ENCODE measurements at places on chromosomes 4 and X.

DNA sequence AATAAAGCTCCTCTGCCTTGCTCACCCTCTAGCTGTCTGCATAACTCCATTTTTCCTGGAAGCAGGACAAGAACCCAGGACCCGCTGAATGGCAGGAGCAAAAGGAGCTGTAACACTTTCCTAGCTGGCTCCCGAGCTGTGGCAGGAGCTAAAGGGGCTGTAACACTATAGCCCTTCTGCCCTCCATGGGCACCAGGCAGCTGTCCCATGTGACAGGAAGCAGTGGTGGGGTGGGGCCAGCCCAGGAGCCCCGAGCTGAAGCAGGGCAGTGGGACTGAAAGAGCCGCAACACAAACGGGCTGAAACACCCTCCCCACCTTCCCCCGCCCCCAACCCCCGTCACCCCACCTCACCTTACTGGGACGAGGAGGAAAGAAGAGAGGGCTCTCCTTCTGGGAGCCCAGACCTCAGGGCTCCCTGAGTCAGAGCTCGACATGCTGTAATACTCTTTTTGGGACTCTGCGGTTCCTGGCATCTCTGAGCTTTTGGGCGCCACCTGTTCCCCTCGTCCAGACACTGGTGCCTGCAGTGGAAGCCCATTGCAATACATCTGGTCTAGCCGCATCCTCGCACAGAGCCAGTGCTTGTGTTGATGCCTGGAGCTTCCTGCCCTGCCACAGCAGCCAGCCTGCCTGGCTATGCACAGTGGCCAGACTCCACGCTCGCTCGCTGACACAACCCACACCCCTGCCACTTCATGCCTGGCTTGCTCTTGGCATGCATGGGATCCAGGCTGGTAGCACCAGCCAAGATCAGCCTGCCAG is 39.4 kb downstream of the PPM1K start:
- DNase-seq, result peak; percentile 21

DNA sequence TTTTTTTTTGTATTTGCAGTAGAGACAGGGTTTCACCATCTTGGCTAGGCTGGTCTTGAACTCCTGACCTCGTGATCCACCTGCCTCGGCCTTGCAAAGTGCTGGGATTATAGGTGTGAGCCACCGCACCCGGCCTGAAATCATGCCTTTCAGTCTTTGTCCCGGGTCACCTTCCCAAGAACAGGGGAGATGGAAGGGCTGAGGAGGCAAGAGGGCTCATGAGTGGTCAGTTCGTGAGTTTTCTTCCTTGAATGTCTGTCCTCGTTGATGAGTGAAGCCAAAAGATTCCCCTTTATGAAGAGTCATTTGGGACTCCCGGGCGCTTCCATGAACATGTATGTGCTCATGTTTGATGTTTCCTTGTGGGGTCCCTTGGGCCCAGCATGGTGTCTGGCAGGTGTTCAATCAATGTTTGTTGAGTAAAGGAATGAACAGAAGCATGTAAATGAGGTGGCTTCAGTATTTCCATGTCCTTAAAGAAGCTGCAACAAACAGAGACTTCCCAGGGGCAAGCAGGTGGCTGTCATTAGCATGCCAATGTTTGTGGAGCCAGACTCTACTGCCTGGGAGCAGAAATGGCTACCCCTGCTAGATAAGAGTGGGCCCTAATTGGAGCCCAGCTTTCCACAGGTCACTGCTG is 3.4 kb upstream of the SEPTIN6 start:
- DNase-seq, result no peak

DNA sequence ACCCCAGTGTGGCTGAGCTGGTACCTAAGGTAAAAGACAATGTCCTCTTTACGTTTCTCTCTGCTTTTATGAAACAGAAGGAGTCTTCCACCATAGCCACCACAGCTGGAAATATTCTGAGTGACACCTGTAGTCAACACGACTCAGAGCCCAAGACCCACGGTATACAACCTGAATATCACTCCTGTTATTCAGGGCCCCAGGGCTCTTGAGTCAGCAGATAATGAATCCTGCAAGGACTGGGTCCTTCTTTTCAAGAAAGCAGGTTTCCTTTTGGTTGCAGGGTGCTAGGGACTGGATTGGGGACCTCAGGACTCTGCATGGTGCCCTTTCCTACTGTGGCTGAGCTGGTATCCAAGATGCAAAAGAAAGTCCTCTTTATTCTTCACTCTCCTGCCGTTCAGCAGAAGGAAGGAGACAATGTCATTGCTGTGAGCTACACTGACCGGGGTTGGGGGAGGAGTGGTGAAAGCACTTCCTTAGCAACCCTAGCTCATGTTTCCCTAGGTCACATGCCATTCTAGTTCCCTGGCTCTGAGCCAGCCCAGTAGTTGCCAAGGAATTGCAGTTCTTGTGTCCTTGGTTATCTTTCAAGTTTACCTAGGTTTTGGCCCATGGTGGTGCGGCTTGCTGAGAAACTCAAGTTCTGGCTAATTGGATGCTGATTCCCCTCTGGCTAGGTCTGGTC is 23.7 kb upstream of the UNC5C start:
- no peak for DNase-seq

GRCh38 chr4:174216799-174217272 is 66.6 kb downstream of the FBXO8 start:
- DNase-seq, result no peak

- DNase-seq, result no peak
These were observed 182.4 kb upstream of the ARSJ start for GRCh38 chr4:114161809-114162208.

DNA sequence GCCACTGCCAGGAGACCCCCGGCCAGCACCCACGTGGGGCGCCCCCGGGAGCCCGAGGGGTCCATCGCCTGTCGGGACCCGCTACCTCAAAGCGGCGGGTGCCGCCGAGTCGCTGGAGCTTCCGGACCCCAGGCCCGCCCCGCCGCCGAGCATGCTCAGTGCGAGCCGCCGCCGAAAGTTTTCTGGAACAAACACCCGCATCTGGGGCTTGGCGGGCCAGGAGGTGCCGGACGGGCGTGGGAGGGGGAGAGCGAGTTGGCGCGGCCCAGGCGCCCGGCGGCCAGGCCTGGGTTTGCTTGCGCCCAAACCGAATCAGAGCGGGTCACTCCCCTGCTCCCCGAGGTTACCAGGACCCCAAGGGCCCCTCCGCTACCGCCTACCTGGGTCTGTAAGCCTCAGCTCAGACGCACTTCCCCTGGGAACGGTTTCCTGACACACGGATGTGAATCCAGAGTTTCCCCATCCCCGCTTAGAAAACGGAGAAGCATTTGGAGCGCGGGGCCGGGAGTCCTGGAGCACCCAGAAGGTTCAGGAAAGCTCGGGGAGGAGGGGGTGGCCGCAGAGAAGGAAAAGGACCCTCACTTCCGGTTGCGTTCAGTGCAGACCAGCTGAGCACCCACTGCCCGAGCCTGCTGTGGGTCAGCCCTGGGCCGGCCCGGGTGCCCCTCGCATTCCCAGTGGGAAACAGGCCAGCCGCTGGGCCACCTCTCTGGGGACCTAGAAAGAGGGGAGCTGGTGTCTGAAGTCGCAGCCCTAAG is at the start of gene EVC2:
EVC2 (minus strand) TSS at position 111 of the 758 bp plus-strand sequence; CDS start at position 65, 46 bp downstream.
- peak; percentile 42 for DNase-seq

- DNase-seq, result no peak
These were observed 26.7 kb downstream of the HDX start for GRCh38 chrX:84475596-84475995.

GRCh38 chr4:28886934-28887333 is 1833.2 kb upstream of the PCDH7 start:
- DNase-seq, result no peak

- no peak for DNase-seq
These were observed 75.6 kb upstream of the BOD1L1 start for GRCh38 chr4:13703096-13703495.

- no peak for DNase-seq
These were observed 186.9 kb downstream of the LRBA start for GRCh38 chr4:150828159-150828558.

DNA sequence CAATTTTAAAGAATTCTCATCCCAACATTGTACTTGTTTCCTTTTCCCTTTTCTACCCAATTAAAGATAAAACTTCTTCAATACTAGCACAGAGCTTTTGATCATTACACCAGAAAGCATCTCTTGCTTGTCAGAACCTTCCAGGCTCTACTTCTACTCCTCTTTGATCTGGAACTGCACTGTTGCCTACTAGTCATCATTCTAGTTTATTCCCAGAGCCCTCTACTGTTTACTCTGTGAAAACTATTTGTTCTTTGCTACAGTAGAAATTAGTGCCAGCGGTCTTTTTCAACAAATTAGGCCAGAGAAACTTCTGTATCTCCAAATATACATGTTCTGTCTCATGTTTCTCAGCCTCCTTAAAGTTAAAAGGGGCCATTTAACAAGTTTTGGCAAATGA is 46.8 kb upstream of the TMPRSS11F start:
- DNase-seq, result no peak

DNA sequence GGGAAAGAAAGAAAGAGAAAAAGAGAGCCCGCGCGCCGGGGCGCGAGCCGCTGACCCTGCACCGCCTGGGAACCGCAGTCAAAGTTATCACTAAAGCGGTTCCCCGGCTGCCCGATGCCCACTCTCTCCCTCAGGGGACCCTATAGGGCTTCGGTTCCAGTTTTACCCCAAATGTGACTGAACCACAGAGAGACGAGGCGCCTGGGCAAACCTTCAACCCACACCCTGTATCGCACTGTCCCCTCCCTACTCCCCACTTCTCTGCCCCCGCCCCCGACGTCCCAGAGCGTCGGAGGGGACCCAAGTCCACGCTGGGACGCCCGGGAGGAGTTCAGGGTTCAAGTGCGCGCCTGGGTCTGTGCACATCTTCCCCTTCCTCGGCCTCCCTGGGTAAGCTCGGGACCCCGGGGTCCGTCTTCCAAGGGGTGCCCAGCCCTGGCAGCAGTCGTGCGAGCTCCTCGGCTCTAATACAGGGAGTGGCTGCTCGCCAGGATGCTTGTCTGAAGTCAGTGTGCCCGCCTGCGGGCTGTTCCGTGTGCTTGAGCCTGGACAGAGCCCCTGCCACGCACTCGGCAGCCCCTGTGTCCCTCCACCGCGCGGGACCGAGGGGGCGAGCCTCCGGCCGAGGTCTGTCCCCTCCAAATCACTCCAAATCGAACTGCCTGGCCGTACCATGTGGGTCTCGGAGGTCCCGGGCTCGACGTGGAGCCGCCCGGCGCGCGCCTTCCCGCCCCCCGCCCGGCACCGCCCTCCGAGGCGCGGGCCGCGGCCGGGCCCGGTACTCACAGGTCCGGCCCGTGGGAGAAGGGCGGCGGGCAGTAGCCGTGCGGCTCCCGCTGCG is 960 bp downstream of the TRPC3 start:
- DNase-seq, result peak; percentile 32

DNA sequence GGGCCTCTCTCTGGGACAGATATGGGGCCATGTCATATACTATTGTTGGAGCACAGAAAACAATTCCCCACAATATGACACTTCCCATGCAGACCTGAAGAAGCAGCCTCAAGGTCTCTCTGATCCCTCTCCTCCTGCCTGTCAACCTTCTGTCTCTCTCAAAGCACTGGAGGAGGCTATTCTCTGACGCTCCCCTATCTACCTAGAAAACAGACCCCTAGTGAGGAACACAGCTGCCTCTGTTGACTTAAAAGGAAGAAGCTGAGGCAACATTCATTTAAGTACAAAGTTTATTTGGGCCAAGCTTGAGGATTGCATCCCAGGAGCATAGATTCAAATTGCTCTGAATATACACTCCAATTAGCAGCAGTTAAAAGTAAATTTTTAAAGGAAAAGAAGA is 39.3 kb upstream of the NSG1 start:
- DNase-seq, result no peak

GRCh38 chr4:108058685-108059440 is 69.2 kb downstream of the HADH start:
- no peak for DNase-seq

DNA sequence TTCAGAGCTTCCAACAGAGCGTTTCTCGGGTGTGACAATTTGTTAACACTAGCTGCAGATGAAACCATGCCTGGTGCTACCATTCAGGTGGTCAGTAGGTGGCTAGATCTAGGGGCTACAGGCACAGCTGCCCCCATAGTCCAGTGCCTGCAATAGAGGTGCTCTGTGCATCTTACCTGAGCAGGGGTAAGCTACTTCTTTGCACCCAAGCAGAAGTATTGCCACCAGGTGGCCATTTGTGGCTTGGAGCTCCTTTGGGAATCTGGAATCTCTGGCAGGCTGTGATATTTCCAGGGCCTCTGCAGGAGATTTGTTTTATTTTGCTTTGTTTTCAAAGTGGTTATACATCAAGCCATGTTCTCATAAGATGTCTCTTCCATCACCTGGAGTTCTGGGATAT is 170.7 kb upstream of the PUDP start:
- no peak for DNase-seq

GRCh38 chrX:31227250-31227649 is 155.4 kb upstream of the FTHL17 start:
- DNase-seq, result no peak

DNA sequence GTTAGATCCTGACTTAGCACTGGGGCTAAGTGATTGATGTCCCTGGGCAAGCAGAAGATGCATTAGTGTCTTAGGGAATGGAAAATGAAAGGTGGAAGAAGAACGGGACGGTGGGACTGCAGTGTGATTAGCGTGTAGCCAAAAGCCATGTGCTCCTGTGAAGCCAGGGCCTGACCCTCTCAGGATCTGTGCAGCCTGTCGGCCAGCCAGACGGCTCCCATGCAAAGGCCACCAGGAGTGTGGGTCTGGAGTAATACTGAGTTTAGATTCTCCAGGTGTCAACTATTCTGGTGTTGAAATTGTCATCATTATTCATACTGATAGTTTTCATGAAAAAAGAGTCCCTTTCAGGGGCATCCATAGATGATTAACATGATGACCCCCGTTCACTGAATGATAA is 32.0 kb downstream of the REELD1 start:
- no peak for DNase-seq

DNA sequence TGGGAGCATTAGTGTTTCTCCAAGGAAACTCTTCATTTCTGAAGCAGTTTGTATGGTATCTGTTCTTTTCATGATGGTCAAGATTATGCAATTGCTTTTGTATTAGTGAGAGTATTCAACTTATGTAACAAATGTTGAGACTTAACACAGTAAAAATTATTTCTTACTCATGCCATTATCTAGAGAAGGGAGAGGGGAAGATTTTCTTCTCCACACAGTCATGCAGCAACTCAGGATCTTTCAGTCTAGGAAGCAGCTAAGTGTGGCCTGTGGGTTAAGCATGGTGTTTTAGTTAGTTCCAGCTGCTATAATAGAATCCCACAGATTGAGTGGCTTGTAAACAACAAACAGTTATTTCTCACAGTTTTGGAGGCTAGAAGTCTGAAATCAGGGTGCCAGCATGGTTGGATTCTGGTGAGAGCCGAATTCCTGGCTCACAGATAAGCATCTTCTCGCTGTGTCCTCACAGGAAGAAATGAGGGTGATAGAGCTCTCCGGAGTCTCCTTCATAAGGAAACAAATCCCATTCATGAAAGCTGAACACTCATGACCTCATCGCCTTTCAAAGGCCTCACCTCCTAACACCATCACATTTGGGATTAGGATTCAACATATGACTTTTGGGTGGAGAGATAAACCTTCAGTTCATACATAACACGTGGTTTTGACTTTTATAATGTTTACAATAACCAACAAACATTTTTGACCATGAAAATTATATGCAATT is 101.2 kb downstream of the FRMPD4 start:
- DNase-seq, result no peak

- DNase-seq, result no peak
These were observed 50.3 kb downstream of the WDFY3 start for GRCh38 chr4:84916227-84916626.

- DNase-seq, result no peak
These were observed 31.6 kb downstream of the MAOB start for GRCh38 chrX:43850629-43851028.

Data from GM12891 (cell line).